Gastrocnemius medialis (tissue), 4 donors: ENCODE measurements at places on chromosomes 3 and 15. TPM values are rescaled to one million over a fixed set of nuclear protein-coding genes. Genes with fewer than 3 reads are reported as not detected.

The LMOD3 gene
- total RNA-seq, result 112 TPM

The GRM2 gene
- total RNA-seq, result not detected

DNA sequence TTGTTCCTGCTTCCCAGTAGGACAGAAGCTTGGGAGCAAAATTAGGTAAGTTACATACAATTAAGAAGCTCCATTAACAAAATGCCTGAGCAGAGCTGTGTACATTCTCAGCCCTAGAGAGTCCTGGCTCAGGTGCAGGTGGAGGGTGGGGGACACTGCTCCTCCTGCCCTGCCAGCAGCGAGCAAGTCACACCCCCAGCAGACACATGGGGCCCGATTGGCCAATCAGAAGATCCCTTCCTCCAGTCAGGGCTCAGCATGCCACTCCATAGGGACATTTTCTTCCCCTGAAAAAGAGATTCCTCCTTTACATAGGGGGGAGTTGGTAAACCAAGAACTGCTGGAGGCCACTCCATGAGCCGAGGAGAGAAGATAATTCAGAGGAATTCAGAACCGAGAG lies 62.1 kb downstream of the PLXNA1 start:
- DNase-seq, result peak; percentile 7

GRCh38 chr15:43270113-43270665 lies 3.5 kb upstream of the TGM5 start:
- DNase-seq, result no peak

GRCh38 chr3:135229018-135229495 lies 434.0 kb downstream of the EPHB1 start:
- DNase-seq, result peak; percentile 83

- DNase-seq, result no peak
Observed at GRCh38 chr3:111589303-111590142, 5.6 kb downstream of the ZBED2 start.

DNA sequence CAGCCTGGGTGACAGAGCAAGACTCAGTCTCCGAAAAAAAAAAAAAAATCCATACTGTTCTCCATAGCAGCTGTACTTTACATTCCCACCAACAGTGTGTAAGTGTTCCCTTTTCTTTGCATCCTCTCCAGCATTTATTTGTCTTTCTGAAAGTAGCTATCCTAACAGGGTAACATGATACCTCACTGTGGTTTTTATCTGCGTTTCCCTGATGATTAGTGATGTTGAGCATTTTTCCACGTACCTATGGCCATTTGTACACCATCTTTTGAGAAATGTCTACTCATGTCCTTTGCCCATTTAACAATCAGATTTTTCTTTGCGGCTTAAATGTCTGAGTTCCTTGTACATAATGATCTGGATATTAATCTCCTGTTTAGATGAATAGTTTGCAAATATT lies 119.3 kb downstream of the RFX7 start:
- DNase-seq, result no peak

DNA sequence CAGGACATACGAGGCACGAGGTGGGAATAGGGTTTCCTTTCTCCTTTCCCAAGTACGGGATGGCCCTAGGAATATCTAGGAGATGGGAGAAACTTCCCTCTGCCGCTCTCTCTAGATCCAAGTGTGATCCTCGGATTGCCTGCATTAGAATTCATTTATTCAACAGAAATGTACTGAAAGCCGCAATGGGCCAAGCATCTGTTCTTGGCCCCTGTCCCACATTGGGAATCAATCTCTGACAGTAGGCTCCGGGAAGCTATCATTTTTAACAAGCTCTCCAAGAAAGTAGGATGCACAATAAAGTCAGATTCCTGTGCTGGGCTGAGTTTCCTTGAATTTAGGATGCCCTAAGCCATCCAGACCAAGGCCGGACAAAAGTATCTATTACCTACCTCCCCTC lies 37.2 kb upstream of the CA12 start:
- no peak for DNase-seq

DNA sequence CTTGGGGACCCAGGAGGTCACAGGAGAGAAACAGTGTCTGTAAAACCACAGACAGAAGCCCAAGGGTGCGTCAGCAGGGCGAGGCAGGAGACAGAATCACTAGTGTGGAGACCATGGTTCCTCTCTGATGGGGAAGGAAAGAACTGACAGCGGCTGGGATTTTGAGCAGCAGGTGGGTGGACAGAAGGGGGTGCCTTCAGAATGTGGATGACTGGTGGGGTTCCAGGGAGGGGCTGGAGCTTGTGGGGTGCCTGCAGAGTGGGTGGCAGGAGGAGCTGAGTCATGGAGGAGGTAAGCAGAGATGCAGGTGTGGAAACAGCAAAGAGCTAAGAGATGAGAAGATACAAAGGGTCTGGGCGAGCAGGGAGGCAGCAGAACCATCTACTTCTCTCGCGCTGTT lies 124.2 kb downstream of the GABRB3 start:
- no peak for DNase-seq

DNA sequence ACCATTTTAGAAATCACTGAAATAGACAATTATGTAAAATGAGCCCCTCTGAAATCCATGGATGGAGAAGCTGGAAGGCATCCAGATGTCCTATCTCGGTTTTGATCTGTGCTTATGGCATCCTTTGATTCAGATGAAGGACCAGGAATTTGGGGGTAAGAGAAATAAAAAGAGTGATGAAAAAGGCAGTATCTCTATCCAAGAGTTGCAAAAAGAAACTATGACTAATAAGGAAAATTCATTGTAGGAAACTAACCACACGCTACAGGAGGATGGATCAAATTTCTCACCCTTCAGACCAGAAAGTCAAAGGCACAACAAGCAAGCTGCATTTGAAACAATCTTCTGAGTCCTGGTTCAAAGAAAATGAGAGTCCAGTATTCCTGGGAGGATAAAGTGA lies 34.8 kb downstream of the SRGAP3 start:
- DNase-seq, result no peak

DNA sequence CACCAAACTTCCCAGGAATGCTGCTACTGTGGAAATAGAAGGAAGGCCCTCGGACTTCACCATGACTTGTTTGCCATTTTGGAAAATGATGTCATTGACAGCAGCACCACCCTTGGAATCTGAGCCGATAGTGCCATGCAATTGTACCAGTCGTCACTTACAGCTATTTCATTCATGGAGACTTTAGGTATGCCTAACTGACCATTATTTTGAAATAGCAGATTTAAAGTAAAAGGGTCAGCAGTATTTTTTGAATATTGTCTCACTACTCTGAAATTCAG lies 66.0 kb upstream of the ARL8B start:
- DNase-seq, result peak; percentile 62

GRCh38 chr15:49823987-49824774 lies 203.3 kb downstream of the DTWD1 start:
- no peak for DNase-seq

DNA sequence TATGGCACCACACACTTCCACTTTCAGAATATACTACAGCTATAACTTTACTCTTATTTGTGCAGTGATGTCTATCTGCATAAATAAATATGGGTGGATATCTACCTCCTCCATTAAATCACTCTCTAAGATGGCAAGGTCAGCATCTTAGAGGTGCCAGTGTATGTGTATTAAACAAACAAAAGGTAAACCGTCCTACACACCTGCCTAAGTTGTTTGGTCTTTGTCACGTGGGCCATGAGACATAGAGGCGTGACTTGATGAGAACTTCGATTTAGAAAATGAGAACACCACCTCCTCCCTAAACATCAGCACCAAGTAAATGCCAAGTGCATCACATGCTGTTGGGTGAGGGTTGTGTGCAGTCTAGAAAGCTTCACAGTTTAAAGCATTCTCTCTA lies 310.6 kb downstream of the GRM7 start:
- DNase-seq, result no peak
